RKO (cell line): ENCODE measurements at places on chromosomes 1 and 21.

DNA sequence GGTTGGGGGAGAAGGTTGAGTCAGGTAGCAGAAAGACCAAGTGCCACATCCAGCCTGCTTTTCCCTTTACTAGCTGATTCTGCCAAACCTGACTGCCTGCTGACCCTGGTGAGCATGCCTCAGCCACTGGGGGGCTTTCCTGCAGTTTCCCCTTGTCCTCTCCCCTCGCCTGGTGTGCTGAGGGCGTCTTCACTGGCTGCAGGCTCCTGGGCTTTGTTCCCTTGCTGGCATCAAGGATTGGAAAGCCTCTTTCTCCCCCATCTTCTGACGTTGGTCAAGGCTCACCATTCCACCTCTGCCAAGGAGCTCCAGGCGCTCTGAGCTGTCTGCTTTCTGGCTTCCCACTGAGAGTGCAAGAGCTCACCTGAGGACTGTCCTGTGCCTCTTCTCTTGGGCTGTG, 28.4 kb downstream of the MAN1C1 start:
- DNase-seq: no peak

DNA sequence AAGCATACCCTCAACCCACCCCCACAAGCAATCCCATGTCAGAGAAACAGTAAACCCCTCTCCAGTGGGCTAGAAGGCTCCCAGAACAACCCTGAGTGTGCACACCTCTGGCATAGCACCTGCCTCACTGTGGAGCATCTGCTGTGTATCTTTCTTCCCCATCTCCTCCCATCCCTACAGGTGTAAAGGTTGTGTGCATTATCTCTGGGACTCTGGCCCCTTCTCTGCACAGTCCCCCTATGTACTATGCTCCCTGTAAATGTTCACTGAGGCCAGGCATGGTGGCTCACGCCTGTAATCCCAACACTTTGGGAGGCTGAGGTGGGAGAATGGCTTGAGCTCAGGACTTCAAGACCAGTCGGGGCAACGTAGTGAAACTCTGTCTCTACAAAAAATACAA, 700 bp upstream of the CACNA1S start:
- DNase-seq: no peak

DNA sequence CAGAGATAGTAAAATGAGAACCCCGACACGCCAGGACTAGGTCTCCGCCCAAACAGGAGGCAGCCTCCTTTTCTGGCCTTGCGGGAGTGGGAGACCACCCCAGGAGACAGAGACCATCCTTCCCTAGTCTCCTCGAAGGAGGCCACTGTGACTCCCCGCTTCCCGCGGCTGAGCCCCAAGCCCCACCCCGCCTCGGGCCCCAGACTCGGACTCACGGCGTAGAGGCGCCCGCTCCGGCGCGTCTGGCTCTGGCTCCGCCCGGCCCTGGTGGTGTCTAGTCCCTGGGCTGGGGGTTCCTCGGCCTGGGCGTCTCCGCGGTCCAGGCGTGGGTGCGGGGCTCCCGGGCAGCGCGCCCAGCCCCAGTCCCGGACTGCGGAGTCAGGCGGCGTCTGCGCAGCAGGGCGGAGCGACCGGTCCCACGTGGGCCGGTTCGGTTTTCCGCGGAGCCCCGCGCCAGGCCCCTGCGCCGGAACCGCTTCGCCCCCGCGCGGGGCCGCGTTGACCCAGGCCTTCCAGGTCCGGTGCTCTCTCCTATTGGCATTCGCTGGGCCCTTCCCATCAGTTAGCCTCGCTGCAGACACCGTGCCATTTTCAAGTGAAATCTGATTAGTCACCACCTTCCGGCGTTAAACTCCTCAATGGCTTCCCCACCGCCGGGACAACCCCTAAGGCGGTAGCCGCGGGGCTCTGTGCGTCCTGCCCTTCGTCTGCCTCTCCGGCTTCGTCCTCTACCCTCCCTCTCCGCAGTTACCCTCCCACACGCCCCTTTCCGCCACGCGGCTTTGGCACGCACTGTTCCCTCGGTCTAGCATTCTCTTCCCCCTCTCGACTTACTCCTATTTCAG, at the start of gene C1orf216:
Gene C1orf216 (minus strand): TSS at position 393 of the 845 bp plus-strand sequence. CDS start 2,563 bp downstream, outside the sequence.
- peak; percentile 90 for DNase-seq

DNA sequence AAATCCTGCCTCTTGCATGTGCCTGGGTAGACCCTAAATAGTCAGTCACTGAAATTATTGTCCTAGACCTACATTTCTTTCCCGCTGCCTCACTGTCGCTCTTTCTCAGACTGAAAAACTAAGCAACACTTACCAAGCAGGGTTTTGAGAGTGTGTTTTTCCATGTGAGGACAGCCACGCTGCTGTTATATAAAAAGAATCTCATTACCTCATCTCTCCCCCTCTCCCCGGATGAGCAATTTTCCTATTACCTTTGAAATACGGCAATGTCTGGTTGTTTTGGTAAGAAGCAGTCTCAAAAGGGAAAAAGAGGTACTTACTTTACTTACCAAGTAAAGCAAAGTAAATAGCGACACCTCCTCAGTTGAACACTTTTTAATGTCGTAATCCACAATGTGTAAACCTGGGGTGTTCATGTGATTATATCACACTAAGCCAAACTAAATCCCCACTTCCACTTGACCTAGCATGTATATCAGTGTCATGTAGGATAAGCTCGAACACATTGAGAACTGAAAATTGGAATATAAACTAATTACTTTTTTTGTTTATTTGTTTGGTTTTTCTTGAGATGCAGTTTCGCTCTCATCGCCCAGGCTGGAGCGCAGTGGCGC, 12.2 kb upstream of the VN1R5 start:
- no peak for DNase-seq

- DNase-seq: peak; percentile 68
These were observed 36.0 kb downstream of the F5 start for GRCh38 chr1:169550294-169550693.

GRCh38 chr1:7587108-7587772, 183.9 kb upstream of the VAMP3 start:
- DNase-seq: no peak
